ENCODE measurements at places on chromosomes 16 and 17. TPM values are rescaled to one million over a fixed set of nuclear protein-coding genes. Genes with fewer than 3 reads are reported as not detected.

- no peak for DNase-seq
These were observed 12.5 kb downstream of the CDH5 start for GRCh38 chr16:66378741-66379570.

DNA sequence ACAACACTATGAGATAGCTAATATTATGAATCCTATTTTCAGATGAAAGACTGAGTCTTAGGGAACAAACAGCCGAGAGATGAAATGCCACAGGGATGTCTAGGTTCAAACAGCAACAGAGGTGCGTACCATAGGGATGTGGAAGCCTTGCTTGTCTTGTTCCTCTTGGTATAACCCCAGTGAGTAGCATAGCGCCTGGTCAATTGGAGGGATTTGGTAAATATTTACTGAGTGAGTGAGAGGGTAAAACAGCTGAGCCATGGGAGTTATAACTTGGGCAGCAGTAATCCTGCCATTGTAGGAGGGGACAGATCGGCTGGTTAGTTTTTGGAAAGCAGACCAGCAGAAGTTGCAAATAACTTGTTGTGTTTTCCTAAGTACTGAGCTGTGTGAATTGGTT is 80.2 kb downstream of the WWOX start:
- no peak for DNase-seq

DNA sequence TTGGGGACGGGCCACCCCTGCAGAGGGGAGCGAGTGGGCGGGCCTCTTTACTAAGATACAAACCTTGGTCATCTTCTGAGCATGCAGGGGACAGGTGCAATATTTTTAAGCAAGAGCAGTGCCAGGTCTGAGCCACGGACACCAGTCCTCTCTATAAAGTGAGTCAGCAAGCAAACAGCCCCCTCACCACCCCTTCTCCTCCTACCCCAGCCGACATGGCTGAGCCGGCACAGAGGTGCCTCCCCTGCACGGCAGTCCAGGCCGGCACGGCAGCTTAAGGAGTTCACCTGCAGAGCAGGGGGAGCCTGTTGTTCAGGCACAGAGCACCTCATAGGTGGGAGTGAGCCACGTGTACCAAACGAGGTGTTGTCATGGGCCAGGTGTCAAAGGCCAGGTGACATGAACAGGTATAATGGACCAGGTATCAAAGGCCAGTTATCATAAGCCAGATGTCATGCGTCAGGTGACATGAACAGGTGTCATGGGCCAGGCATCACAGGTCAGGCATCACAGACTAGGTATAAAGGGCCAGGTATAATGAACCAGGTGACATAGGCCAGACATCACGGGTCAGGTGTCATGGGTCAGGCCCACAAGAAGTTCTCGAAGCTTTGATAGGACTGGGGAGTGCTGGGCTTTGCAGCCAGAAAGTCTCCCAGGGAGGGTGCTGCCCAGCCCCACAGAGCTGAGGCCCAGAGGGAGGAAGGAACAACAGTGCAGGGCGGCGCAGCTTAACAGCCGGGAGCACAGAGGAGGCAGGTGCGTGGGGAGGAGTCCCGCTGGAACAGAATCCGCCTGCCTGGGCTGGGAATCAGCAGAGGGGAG is 42.6 kb upstream of the ZNF469 start:
- no peak for DNase-seq

- DNase-seq = no peak
These were observed at the start of gene ADAM11 for GRCh38 chr17:44758414-44759085. Gene ADAM11, plus strand, starts transcription at chr17:44758988. Its CDS starts 212 bp downstream, at chr17:44759200.

DNA sequence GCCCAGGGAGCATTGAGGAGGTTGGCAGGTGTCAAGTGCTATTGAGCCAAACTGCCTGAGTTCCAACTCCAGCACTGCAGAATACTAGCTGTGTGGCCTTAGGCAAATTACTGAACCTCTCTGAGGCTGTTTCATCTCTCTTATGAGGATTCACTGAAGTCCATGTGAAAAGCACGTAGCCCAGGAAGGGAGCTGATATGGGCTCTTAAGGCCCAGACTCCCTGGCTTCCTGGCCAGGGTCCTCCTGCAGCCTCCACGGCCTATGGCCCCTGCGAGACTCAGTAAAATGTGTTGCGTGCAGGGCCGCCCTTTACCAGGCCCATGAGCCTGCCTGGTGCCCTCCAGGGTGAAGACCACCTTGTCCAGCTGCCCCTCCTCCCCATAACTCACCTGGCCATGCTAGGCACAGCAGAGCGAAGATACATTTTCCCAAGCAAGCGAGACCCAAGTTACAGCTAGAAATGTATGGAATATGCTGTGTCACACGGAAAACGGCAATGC is 133.7 kb upstream of the TNRC6C start:
- DNase-seq = peak; percentile 51

KRTAP9-6 gene
- polyA plus RNA-seq = not detected

AURKB gene
- not detected for polyA plus RNA-seq

TMEM219 gene
- polyA plus RNA-seq = 189 TPM

DNA sequence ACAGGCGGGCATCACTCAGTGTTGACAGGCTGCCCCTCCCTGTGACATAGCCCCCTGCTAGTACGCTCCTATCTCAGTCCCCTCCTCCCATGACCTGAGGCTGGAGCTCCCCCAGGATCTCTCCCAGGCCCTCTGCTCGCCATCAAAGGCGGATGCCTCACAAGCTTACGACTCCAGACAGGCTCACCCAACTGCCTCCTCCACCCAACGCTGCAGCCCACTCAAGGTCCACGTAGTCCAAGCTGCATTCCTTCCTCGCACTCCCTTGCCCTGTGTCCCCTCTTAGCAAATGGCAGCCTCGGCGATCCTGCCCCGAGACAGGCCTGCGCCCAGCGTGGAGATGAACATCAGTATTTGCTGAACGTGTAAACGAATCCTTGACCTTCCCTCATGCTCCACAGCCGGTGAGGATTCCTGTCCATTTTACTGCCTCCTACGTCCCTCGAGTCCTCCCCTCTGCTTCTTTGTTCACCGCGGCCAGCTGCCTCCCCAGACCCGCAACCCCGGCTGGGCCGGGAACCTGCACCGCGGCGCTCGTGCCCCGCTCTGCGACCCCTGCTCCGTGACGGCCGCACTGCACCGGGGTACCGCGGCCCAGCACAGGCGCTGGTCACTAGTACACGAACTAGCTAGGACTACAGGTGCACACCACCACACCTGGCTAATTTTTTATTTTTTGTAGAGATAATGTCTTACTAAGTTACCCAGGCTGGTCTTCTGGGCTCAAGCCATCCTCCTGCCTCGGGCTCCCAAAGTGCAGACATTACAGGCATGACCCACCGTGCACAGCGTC is 838 bp upstream of the TMEM97 start:
- DNase-seq = no peak

DNA sequence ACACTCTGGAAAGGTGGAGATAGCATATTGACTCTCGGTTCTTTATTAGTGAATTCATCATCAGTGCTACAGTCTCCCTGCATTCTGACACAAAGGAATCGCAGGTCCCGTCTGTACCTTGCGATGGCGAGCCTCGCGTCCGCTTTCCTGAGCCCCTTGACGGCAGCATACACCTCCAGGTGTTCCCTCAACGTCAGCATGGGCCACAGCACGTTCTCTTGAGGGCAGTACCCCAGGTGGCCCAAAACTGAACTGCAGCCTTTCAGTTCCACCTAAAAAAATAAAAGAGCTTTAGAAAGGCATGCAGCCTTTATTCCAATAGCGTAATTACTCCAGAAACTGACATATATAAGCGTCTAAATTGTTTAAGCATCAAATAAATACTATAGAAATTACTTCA is 24.2 kb upstream of the ABCA9 start:
- DNase-seq = no peak

GRCh38 chr17:35022536-35023063 is 40.9 kb downstream of the RFFL start:
- peak; percentile 91 for DNase-seq

- DNase-seq = no peak
These were observed 37.4 kb downstream of the DHX38 start for GRCh38 chr16:72131036-72131435.

DNA sequence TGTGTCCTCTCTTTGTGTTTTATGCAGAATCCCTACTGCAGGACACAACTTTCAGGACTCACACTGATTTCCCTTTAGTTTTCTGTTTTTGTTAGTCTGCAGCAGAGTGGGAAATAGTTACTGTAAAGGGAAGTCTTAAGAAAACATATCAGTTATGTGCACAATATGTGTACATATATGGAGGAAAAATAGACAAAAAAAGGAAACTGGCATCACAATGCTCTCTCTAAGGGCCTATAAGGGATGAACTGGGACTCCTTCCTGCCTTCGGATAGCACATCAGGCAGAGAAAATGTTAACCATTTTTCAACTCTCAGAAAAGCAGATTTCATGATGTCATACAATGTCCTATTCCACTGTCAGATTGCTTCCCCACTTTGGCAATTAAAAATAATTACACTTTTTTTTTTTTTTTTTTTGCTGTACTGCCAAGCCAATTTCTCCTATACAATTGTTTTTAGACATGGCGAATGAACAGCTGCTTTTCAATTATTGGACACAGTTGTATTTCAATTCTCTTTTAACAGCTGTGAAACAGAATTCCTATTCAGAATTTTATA is 112.5 kb upstream of the KCNJ16 start:
- no peak for DNase-seq

DNA sequence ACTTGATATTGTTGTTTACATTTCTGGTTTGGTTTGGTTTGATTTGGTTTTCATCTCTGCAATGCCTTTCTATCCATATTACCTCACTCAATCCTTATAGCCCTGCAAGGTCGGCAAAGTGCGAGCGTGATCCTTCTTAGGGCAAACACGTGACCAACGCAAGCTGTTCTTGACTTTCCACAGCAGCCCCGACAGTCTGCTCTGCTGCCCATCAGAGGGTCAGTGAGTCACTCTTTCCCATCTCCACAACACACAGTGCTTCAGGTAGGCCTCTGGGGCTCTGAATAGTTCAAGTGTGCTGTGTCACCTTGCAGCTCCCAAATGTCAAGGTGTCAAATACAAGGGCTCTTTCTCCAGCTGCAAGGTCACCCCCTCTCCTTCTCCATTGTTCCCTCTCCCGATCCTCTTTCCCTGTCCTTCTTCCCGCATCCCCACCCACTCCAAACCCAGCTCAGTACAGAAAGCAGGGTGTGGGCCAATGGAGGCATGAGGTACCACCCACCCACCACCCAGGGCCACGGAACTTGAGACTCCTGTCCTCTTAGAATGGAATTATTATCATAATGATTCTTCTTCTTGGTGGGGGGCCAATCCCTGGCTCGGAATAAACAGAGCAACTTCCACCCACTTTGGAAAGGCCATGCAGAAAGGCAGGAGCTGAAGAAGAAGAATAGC is 139.7 kb downstream of the SLC39A11 start:
- DNase-seq = no peak

DNA sequence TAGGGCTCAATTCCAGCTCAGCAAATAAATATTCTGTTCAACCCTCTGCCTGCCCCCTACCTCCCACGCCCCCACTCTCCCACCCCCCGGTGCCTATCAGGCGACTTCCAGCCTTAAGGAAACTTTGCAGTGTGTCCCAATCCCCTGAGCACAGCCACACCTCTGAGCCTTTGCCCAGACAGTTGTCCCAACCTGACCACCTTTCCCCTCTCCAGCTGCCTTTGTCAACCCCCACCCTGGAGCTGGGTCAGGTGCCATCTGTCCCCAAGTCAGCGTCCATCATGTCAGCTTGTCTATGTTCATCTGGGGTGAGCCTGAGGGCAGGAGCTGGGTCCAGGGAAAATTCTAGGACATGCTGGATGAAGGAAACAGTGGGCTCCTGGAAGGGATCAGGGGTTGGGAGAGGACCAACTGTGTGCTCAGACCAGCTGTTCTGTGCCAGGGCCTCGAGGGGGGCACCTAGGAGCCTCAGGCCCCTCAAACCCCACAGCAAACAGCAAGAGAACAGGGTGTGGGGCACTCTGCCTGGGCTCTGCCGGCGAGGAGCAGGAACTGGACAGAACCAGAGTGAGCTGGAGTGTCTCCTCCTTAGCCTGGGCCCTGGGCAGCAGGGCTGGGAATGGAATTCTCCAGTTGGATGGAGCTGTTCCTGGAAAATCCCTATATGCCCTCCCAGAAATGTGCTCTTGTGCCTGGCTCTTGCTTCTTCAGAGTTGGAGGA is 17.8 kb downstream of the CDH16 start:
- DNase-seq = peak; percentile 69

GRCh38 chr17:979212-979538 is 401 bp downstream of the NXN start:
- peak; percentile 64 for DNase-seq

ABCC11 gene
- polyA plus RNA-seq = not detected

DNA sequence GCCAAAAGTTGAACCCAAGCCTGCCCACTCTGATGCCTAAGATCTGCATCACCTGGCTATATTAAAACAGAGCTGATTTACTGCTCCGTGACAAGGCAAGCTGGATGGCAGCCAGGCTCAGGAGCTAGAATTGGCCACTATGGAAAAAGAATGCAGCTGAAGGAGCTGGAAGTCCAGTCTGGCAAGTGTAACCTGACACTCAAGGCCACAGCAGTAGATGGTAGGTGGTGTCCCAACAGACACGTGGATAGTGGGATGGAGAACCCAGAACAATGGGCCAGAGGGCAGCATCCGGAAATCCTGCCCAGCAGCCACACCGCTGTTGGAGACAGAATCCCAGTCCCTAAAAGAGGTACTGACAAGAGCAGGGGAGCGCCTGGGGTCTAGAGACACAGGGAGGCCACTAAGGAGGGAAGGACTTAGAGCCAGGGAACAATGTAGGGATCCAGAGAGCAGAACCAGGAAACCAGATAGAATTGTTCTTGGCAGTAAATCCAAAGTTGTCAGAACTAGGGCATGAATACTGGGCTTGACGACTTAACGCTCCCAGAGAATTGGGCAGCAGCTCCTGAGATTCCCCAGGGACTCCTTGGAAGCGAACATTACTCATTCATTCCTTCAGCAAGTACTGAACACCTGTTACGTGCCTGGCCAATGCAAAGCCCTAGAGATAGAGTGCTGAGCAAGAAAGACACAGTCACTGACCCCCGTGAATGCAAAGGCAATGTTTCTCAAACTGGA is 85.7 kb downstream of the CDYL2 start:
- no peak for DNase-seq

GRCh38 chr16:59192551-59193199 is 458.6 kb upstream of the GOT2 start:
- peak; percentile 45 for DNase-seq

PTX4 gene
- not detected for polyA plus RNA-seq

GRCh38 chr16:531494-532125 is 4.1 kb downstream of the CAPN15 start:
- no peak for DNase-seq

TAC4 gene
- not detected for polyA plus RNA-seq

- peak; percentile 40 for DNase-seq
These were observed 72.1 kb downstream of the AMFR start for GRCh38 chr16:56353054-56353921.

GRCh38 chr17:17492085-17492484 is 4.1 kb downstream of the RASD1 start:
- no peak for DNase-seq

DNA sequence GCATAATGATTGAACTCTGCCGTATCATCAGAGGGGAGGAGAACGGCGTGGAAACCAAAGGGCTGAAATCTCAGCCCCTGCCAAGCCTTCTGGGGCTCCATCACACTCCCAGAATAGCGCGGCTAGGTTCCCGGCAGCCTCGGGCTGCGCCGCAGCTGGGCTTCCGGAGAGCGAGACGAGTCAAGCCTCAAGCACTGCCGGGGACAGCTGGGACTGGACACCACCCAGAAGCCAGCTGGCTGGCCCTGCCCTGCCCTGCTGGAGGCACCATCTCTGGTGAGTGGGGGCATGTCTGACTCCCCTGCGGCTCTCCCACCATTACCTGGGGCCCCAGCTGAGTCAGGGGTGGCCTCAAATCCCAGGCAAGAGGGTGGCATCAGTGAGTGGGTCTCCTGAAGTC is 7.2 kb upstream of the GPRC5C start:
- no peak for DNase-seq
